ENCODE measurements at places on chromosomes 3 and 15.

GRCh38 chr3:116896116-116896515 lies 186.5 kb downstream of the TUSC7 start:
- DNase-seq = no peak

GRCh38 chr15:28989239-28989830 lies 103.6 kb downstream of the APBA2 start:
- peak; percentile 27 for DNase-seq

- DNase-seq = no peak
Measured at GRCh38 chr15:98873441-98874218, 134.0 kb downstream of the PGPEP1L start.

GRCh38 chr15:51327081-51327480 lies 11.3 kb downstream of the CYP19A1 start:
- no peak for DNase-seq

DNA sequence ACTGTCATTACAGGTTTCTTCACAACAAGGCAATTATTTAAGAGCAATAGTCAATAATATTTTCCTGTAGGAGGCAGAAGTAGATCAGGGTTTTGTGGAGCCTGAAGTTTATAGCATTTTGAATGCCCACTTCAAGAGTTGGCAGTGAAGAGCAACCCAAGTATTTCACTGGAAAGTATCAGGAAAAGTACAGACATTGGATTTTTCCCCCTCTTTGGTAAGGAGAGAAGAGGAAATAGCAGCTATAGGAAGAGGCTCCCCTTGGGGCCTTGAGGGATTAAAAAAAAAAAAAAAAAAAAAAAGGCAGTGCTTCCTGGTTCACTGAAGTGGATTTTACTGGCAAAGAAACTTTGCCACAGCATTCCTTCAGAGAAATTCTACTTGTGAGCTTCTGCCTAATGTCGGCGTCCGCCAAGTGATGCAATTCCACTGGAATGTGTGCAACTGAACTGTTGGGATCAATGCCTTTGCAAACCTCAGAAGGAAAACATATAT lies 5.7 kb upstream of the CNTN6 start:
- no peak for DNase-seq

DNA sequence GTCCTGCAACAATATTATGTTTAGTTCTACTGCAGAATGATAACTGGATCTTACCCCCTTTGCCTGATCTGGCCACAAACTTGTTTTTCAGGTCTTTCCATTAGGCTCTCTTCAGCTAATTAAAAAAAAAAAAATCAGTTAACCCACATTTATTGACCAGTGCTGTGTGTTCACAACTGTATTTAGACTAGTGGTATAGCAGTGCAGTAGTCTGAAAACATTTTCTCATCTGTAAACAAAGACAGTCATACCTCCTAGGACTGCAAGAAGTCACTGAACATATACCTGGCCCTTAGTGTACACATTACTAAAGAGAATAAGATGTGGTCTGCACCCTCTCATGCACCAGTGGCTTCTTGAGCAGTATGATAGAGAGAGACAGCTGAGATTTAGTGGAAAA lies 22.5 kb downstream of the LPP start:
- DNase-seq = no peak

- no peak for DNase-seq
Measured at GRCh38 chr3:165462636-165463334, 266.6 kb upstream of the SLITRK3 start.

DNA sequence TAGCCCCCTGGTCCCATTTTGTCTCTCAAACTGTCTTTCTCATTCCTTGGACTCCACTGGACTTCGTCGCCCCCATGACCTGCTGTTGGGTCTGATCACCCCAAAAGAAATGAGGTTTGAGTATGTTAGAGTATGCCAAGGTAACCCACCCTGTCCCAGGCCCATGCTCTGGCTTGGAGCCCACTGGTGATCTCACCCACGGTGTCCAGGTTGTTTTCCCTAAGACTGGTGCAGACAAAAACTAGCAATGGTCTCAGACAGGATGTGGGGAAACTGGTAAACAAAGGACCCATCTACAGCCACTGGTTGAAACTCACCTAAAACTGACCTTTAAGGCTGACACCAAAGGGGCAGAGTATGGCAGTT lies 38.9 kb downstream of the EFCAB12 start:
- no peak for DNase-seq

GRCh38 chr3:197564097-197564843 lies 8.5 kb upstream of the BDH1 start:
- no peak for DNase-seq

- DNase-seq = no peak
Measured at GRCh38 chr15:55037071-55037470, 159.7 kb downstream of the RSL24D1 start.

- DNase-seq = peak; percentile 17
Measured at GRCh38 chr15:78950902-78951840, 6.3 kb upstream of the CTSH start.

DNA sequence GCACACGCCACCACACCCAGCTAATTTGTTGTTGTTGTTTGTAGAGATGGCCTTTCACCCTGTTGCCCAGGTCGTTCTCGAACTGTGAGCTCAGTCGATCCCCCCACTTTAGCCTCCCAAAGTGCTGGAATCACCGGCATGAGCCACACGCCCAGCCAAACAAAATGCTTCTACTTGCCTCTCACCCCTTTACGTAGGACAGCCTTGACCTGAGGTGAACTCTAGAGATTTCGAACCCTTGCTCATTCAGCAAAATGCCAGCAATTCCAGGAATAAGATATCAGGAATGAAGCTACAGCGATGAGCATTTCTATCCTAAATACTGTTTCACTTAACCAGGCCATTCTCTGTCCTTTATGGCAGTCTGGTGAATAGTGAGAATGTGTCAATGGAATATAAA lies 135.0 kb downstream of the LRRK1 start:
- DNase-seq = no peak

DNA sequence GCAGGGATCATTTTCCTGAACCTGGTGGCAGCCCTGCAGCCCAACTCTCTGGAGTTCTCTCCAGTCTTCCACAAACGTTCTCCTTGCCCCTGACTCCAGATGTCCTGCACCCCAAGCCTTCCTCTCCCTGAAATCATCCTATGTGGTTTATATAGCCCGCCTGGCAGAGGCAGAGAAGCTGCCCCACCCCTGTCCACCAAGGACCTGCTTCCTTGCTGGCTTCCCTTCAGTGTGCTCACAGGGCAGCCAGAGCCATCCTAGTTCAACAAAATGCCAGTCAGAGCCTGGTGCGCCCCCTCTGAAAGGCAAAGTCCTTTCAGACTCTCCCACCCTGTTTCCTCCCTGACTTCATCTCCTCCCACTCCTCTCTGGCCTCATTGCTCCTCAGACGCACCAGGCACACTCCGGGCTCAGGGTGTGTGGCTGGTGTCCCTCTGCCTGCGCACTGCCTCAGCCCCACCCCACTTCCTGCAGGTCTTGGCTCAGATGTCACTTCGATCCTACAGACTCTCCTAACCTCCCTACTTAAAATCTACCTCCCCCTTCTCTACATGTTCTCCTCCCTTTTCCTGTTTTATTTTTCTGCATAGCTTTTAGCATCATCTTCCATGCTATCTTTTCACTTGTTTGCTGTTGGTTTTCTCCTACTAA lies 5.9 kb downstream of the KBTBD13 start:
- DNase-seq = no peak

GRCh38 chr3:122066331-122067213 lies 11.4 kb downstream of the CD86 start:
- DNase-seq = no peak

- peak; percentile 75 for DNase-seq
Measured at GRCh38 chr15:42059661-42060476, 34.5 kb downstream of the PLA2G4D start.

- no peak for DNase-seq
Measured at GRCh38 chr15:65067645-65068402, at the start of gene RASL12. Gene RASL12 (minus strand): TSS chr15:65067991. CDS start chr15:65067835, 156 bp downstream.

DNA sequence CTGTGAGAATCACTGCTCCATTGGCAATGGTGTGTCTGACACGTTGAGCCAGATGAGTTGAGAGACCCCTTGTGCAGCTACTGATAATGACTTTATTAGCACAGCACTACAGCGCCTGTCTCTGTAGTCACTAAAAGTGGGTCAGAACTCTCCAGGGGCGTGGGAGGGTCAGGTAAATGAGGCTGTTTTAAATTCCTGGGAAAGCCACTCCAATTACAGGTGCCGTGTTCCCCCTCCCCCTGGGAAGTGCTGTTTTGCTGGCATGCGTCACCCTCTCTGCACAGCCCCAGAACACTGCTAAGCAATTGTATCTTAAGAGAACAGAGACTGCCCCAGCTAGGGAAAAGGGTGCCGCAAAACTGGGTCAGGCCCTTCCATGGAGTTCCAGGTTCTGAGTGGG lies 21.5 kb upstream of the CPNE9 start:
- DNase-seq = no peak

GRCh38 chr3:27368831-27369607 lies at the start of gene NEK10:
Gene NEK10 (minus strand): TSS chr3:27369383. CDS start chr3:27352882, 16,501 bp downstream.
- peak; percentile 93 for DNase-seq

- DNase-seq = no peak
Measured at GRCh38 chr15:61974118-61974517, 86.1 kb downstream of the VPS13C start.

- no peak for DNase-seq
Measured at GRCh38 chr3:25474052-25474451, 46.0 kb downstream of the RARB start.

- DNase-seq = peak; percentile 32
Measured at GRCh38 chr15:48177383-48177765, 721 bp downstream of the MYEF2 start.

- DNase-seq = no peak
Measured at GRCh38 chr3:127037418-127037841, 54.5 kb downstream of the PLXNA1 start.

DNA sequence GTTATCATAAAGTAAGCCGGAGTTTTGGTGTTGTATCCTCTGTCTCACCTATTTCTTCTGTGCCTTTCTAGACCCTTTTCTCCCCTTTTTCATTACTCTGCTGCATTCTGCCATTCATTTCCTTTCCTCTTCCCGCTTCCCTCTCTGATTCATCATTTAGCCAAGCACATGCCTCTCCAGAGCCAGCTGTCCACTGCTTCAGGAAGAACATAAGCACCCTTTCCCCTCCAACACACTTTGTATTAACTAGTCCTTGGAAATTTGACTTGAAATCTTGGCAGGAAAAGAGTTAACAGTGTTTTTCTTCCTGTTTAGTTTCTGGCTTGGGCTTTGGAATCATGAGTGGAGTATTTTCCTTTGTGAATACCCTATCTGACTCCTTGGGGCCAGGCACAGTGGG lies 9.7 kb downstream of the APH1B start:
- DNase-seq = no peak

DNA sequence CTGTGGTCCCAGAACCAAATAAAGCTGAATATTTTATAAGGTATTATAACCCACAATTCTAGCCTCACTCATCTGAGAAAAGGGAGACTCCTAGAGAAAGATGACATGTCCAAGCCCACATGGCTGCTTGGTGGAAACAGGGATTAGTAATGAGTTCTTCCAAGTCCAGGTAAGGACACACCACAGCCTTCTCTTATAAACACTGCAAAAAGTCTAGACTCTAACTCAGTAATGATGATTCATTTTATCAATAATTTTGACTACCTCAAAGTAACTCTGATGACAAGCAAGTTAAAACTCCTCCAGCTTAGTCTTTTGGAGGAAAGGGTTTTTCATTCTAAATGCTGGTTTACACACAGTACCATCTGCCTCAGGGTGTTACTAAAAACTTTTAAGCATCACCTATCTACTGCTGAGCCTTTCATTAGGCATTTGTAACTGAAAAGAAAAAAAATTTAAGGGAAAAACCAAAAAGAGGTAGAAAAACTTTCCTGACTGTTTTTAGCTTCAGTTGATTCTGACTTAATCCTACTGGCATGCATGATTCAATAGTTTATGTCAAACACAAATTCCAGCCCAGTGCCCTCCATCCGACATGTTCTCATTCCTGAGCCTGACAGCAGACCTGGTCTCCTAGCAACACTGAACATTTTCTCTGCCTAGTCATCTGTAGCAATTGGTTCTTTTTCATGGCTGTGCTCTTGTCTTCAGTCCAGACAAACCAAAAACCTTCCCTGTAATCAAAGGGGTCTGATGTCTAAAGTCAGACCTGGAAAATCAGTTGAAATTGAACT lies 43.9 kb downstream of the P3H2 start:
- no peak for DNase-seq

- DNase-seq = no peak
Measured at GRCh38 chr15:25718169-25718536, 145.0 kb downstream of the ATP10A start.

- DNase-seq = no peak
Measured at GRCh38 chr3:172098698-172099494, 59.5 kb downstream of the FNDC3B start.

DNA sequence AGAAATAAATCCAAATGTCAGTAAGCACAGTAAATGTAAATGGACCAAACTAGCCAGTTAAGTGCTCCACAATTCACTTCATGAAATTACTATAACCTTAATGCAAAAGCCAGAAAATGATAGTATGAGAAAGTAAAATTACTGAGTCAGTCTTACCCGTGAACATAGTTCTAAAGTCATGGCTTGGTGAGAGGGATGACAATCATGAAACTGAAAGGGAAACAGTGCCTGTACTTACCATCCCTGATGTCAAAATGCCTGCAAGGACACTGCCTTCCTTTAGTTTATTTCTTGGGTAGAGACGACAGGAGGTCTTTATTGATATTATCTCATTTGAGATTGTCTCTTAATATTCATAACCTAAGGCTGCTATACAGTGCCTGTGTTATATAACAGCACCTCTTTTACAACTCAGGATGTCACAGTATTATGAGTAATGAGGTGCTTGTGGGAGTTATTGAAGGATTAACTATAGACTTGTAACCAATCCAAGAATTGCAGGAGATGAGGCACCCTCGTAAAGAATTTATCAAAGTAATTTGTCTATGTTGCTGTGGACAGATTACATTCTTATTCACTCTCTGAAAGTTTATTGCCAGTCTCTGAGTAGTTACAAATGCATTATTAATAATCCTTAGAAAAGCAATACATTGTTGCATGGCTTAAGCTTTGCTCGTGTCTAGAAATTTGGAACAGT lies 142.9 kb upstream of the BFSP2 start:
- peak; percentile 9 for DNase-seq

DNA sequence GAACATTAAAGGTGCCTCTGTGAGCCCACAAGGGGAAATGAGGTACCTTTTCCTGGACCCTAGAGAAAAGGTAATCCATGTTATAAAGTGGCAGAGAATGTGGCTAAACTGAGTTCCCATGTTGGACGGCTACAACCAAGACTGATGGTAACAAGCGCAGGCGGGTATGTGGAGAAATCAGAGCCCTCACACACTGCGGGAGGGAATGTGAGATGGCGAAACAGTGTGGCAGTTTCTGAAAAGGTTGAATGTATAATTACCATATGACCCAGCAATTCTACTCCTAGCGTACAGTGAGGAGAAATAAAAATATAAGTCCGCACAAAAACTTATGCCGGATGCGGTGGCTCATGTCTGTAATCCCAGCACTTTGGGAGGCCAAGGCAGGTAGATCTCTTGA lies 24.1 kb upstream of the SHISA5 start:
- no peak for DNase-seq

DNA sequence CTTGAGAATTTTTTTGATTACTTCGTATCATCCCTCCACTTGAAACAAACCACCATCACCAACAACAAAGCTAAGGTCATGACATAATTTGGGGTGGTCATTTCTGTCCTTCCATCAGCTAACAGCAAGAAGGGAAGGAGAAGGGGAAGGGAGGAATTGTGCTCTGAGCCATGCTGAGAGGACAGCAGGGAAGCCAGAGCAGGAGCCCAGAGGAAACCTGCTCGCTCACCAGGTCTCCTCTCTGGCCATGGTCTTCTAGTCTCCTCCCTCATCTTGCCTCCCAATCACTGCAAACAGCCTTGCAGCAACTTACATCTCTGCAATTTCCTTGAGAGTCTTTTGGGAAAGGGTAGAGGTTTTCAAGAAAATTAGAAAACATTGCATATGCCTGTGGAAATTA lies 196.7 kb downstream of the SSR3 start:
- DNase-seq = no peak

Measured in activated CD4-positive, alpha-beta T cell treated with anti-CD3 and anti-CD28 coated beads, Interleukin-2, Interleukin-6, amounts not matched to agents 100 ng/mL and 50 ng/mL, durations not matched to agents 16 hours and 8 hours (primary cell).